ENCODE measurements at places on chromosomes 5 and 9.

DNA sequence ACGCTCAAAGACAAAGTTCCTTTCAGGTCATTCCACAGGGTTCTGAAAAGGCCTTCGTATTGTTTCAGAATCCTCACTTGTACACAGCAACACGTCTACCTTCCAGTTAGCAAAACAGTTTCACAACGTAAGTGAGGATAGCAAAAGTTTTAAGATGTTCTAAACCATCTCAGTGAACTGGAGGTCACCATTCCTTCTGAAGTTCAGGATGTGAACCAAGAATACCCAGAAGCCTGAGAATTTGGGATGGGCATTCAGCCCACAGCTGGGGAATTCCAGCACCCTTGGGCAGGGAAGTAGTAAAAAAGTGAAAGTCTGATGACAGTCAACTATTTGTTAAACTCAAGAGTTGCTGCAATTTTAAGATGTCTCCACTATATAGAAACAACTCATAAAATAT is 224.5 kb downstream of the BNC2 start:
- no peak for DNase-seq

- no peak for DNase-seq
Measured at GRCh38 chr9:35908504-35909125, 675 bp upstream of the SPAAR start.

DNA sequence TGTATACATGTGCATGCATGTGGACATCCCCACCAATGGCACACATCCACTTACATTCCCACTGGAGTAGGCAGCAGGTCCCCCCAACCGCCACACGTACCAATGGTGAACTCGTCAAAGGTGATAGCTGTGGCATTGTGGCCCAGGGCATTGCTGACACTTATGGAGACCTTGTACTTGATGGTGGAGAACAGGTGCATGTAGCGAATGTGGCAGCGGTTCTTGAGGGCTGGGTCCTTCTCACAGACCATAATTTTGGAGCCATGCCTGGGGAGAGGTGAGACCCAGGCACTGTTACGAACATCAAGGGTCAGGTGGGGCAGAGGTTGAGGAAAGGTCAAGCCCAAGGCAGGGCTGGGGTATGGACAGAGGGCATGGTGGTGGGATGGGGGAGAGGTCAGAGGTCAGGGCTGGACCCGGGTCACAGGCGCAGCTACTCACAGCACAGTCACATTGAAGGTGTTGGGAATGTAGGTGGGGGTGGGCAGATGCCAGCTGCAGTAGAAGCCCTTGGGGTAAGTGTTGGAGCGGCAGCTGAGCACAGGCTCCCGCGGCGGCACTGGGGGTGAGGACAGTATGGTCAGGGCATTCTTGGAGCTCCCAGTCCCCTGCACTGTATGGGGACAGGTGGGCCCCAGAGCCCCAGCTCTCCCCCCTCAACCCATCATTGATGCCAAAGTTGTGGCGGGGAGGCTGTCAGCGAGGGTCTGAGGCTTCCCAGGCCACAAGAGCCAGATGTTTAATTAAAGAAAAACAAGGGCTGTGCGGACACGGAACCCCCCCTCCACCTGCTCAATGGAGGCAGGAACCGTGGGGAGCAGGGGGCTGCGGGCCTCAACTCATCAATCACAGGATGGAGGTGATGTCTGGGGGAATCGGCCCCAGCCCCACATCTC is 31.9 kb downstream of the CNTFR start:
- DNase-seq, result no peak

DNA sequence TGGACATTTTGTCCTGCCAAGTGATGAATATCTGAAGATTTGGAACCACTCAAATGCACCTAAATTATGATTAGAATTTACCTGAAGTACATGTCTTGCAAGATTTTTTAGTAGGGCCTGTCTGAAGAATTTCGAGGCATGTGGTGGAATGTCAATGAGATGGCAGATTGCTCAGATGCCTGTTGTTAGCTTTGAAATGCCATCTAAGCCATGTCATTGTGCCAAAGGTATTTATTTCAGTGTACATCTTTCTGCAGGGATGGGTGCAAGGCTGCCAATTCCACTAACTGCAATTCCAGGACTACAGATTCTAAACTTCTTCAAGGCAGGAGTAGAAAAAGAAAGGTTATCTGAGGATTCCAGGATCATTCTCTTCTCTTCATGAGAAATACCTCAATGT is 9.1 kb upstream of the GNAQ start:
- no peak for DNase-seq

DNA sequence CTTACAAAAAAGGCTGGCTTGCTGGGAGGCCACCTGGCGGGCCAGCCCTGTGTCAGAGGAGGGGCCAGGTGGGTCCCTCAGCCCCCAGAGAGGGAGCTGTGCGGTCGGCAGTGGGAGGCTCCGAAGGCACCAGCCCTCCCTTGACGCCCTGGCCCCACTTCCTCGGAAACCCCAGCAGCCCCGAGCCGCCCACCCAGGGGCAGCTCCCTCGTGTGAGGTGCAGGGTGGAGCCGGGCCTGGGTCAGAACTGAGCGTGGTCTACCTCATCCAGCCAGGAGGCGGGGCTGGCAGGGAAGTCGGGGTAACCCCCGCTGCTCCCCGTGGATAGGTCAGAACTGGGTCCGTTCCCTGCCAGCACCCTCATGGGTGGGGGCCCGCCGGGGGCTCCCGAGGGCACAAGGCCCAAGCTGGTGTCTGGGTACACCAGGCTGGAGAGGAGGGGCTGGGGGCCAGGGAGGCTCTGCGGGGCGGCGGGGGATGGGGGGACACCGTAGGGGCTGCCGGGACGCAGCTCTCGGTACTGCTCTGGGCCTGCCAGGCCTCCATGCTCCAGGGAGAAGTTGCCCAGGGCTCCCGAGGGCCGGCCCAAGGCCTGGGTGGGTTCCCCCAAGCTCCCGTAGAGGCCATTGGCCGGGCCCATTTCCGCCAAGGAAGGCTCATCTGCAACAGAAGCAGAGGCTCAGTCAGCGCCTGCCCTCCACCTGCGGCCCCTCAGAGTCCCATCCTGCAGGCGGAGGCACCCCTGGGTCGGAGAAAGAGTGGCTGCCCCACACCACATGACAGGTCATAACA is 7.6 kb downstream of the LHX3 start:
- no peak for DNase-seq

Data from activated CD4-positive, alpha-beta T cell treated with anti-CD3 and anti-CD28 coated beads, Interleukin-10, Interleukin-2, amounts not matched to agents 100 ng/mL and 50 ng/mL, durations not matched to agents 16 hours and 8 hours (primary cell).